ENCODE measurements at places on chromosomes 12 and 14.

GRCh38 chr14:90599748-90600507 lies 203.1 kb downstream of the CALM1 start:
- DNase-seq: no peak

- DNase-seq: no peak
Observed at GRCh38 chr12:55722948-55723347, 2.8 kb downstream of the RDH5 start.

DNA sequence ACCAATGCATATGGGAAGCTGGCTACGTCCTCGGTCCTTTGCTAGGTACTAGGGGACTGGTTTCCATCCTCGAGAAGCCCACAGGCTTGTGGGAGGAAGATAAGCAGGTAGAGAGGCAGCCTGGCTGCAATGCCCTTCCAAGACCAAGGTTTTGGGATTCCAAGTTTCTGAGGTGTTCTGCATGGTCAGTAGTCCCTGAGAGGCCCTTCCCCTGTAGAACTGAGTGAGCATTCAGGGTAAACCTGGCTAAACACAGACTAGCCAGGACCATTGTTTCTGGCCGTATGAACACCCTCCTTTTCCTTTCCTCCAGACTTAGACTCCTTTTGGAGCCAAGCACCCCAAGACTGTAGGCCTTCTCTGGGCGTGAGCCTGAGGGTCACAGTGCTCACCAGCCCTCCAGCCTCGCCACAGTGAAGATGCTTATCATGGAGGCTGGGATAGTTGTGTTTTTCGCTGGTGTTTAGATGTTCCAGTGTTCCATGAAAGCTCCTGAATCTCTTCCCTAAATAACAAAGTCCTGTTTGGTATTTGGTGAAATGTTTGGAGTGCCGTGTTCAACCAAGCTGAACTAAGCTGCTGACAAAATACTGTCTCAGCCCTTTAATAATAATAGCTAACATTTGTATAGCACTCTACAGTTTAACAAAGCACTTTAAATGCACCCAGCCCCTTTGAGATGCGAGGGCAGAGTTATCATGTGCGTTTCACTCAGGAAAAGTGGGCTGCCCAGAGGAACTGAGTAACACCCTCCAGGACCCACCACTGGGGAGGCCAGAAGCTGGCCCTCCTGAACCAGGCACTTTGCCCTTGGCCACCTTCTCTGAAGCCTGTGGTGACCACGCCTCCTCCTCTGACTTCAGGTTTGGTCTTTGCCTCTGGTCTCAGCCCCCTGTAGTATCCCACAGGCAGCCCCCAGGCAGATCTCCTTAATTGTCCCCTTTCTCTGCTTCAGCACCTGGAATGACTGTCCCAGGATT lies 284.5 kb downstream of the CACNA1C start:
- no peak for DNase-seq

- no peak for DNase-seq
Observed at GRCh38 chr14:30994681-30995620, 30.5 kb upstream of the AP4S1 start.

DNA sequence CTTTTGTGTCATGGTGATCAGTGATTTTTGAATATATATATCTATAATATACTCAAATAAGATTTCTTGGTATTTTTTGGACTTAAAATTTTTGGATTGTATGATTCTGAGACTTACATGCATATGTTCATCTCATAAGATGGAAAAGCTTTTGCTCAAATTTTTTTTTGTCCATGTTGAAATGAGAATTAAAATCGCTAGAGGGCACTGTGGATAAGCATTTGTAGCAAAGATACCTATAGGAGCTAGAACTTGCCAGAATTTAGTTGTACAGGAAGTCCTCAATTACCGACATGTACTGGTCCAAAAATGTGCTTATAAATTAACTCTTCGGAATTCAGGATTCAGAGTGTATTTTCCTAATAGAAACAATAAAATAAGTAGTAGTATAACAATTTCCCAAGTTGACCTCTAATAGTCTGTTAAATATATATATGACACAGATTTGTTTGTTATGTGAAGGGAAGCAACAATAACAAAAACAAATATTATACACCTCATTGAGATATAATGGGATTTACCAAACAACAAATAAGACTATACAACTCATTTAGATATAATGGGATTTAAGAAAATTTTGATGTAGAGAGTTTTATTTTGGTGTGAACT lies 179.6 kb downstream of the TMEM117 start:
- peak; percentile 47 for DNase-seq

GRCh38 chr12:22190-22529 lies 44.4 kb upstream of the IQSEC3 start:
- no peak for DNase-seq

- DNase-seq: no peak
Observed at GRCh38 chr12:122995503-122996187, 15.2 kb downstream of the ARL6IP4 start.

- no peak for DNase-seq
Observed at GRCh38 chr12:109112720-109113465, 3.5 kb upstream of the ACACB start.

DNA sequence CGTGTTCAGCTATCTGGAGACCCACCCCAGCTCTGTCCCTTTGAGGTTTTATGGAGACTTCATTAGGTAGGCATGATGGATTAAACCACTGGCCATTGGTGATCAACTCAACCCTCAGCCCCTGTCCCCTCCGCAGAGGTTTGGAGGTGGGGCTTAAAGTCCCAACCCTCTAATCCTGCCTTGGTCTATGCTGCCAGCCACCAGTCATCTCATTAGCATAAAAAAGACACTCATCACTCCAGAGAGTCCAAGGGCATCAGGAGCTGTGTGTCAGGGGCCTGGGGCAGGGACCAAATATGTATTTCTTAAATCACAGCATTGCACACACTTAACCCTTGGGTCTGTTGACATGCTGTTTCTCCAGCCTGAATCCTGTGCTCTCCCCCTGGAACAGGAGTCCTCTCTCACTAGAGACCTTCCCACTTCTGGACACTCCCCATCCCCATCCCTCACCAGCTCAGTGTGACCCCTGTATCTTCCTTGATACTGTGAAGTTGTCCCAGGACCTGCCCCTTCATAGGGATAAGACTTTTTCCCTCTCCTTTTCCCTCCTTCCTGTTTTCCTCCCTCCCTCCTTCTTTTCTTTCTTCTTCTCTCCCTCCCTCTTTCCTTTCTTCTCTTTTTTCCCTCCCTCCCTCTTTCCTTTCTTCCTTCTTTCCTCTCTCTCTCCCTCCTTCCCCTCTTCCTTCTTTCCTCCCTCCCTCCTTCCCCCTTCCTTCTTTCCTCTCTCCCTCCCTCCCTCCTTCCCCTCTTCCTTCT lies 54.7 kb upstream of the CLMN start:
- no peak for DNase-seq

DNA sequence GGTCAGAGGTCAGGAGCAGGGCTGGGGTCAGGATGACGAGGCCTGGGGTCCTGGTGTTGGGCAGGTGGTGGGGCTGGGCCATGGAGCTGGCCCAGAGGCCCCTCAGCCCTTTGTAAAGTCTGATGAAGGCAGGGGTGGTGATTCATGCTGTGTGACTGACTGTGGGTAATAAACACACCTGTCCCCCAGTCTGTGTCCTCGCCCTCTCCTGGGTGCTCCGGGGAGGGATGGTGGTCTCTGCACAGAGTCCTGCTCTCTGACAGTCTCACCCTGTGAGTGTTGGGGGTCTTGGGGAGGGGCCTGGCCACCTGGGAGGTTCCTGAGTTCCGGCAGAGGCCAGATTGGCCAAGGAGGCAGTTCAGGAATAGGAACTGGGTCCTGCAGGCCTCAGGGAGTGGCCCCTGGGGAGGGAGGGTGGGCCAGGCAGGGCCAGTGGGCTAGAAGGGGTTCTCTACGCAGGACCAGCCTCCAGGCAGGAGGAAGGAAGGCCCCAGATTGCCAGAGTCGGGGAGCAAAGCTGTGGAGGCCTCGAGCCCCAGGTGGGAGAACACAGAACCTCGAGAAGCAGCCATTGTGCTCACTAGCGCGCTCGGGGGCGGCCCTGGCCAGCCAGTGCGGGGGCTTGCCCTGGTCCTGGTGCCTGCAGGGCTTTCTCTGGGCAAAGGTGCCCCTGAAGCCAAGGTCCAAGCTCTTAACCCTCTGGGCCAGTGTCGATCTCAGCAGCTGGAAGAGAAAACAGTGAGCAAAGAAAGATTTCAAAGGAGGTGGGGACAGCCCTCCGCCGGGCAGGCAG lies 14.4 kb downstream of the ACADS start:
- no peak for DNase-seq

GRCh38 chr12:64265839-64266238 lies 43.7 kb upstream of the KICS2 start:
- DNase-seq: no peak

DNA sequence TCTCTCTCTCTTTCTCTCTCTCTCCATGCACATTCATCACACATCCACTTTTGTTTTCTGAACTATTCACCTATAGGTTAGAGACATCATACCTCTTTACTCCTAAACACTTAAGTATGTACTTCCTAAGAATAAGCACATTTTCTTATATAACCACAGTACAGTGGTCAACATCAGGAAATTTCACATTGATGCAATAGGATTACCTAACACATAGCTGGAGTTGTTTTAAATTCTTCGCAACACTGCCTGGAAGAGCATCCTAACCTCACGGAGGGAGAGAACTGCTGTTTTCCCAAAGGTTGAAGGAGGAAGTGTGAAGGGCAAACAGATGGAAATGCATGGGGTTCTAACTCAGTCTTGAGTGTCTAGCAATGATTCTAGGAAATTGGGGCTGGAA lies 159.2 kb downstream of the SYT1 start:
- no peak for DNase-seq

DNA sequence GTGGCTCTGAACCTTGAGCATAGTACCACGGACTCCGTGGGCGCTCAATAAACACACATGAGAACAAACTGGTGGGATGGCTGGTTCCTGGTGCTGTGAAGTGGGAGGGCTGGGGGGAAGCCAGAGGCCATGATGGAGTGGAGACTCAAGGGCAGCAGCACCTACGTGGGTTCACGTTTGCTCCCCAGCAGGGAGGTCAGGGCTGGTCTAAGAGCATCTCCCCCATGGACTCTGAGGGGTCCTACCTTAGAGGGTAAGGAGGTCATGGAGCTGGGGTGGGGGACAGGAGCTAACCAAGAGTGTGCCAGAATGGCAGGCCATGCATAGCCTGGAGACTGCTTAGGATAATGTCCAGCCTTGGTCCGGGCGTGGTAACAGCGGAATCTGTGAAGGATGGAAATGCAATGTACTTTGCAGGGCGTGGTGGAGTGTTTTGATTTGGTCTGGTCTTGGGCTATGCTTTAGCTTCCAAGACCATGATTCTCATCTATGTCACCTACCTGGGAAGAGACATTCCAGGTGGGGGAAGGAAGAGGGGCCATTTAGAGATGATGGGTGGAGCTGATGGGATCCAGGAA lies 103.0 kb downstream of the PRMT8 start:
- no peak for DNase-seq

DNA sequence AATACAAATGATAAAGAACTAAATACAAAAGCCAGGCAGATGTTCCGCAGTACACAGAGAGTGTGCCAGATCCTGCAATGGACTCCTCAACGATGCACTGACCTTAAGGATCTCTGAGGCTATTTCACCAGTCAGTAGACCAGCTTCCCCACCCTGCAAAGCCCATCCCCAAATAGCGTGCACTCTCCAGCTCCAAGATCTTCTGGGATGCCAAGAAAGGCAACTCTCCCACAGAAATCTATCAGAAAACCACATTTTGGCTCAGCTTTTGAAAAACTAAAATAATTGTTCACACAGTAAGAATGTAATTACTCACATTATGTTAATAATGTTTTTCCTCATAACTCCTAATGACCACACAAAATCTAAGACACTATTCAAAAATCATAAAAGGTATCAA lies 90.4 kb downstream of the PPP2R5E start:
- DNase-seq: no peak

DNA sequence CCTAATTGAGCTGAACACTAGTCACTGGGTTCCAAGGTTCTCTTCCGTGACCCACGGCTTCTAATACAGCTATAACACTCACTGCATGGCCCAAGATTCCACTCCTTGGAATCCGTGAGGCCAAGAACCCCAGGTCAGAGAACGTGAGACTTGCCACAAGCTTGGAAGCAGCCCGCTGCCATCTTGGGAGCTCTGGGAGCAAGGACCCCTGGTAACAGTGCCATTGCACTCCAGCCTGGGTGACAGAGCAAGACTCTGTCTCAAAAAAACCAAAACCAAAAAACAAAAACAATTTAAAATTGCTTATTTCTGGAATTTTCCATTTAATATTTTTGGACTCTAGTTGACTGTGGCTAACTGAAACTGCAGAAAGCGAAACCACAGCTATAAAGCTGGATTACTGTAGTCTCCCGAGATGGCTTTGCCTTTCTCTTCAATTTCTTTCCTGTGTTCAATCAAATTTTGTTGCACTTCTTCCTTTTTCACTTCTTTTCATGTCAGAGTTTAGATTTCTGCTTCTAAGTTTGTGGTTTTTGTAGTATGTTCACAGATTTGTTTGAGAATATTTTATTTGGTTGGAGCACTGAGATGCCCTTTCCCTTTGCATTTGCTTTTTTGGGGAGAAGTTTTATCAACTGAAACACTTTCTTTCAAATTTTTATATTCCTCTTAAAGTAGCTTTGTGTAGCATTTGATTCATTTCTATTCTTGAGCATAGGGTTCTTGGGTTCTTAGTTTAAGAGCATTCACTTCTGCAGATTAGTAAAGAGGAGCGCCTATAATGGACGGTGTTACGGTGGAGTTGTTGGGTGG lies 44.6 kb downstream of the DDHD1 start:
- DNase-seq: no peak

DNA sequence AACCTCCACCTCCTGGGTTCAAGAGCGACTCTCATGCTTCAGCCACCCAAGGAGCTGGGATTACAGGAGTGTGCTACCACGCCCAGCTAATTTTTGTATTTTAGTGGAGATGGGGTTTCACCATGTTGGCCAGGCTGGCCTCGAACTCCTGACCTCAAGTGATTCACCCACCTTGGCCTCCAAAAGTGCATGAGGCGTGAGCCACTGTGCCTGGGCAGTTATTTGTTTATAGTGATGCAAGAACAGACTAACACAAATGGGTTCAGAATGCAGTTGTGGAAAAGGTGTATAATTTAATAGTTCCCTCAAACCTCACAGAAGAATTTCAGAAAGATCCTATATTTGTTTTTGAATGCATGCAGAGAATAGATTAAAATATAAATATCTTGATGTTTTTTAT lies 447.1 kb downstream of the ZFP36L1 start:
- no peak for DNase-seq

GRCh38 chr12:115384391-115384790 lies 700.4 kb upstream of the TBX3 start:
- no peak for DNase-seq

GRCh38 chr14:91300957-91301356 lies 56.5 kb upstream of the GPR68 start:
- no peak for DNase-seq

- DNase-seq: no peak
Observed at GRCh38 chr12:95212586-95212985, 4.7 kb downstream of the FGD6 start.

GRCh38 chr12:57877876-57878275 lies 31.3 kb upstream of the CTDSP2 start:
- no peak for DNase-seq

GRCh38 chr12:5177731-5178130 lies 134.1 kb downstream of the KCNA5 start:
- no peak for DNase-seq

DNA sequence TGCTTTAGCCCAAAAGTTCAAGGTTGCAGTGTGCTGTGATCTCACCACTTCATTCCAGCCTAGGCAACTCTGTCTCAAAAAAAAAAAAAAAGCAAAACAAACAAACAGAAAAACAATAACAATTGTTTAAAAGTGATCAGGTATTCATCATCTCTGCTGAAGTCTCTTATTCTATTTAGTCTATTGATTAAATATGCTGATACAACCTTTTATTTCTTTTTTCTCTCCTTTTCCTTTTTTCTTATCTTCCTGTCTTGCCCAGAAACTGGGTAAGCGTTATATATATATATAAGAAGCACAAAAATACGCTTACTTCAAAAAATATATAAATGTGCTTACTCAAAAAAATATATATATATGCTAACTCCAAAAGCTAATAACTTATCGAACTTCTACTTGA lies 213.8 kb upstream of the EEA1 start:
- DNase-seq: no peak
